ENCODE measurements at places on chromosomes 11 and 22.

GRCh38 chr11:102420547-102420946 lies 32.0 kb downstream of the TMEM123 start:
- no peak for DNase-seq

DNA sequence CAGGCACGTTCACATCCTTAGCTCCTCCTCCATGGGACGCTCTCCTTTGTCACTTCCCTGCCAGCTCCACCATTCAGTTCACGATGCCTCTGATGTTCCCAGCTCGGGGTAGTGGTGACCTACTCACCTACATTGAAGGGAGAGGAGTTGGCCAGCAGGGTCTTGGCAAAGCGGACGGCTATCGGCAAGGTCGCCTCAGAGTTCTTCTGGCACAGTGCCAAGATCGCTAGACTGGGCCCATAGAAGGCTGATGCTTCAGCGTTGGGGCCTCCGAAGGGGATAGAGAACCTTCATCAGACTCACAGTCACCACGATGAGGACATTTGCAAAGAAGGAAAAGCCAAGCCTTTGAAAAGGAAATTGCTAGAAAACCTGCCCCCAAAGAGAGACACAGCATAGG lies 3.0 kb downstream of the CBLIF start:
- DNase-seq, result no peak

- DNase-seq, result no peak
Observed at GRCh38 chr11:81484196-81484595, 1249.5 kb downstream of the FAM181B start.

- DNase-seq, result no peak
Observed at GRCh38 chr11:17148536-17148935, 59.2 kb downstream of the PIK3C2A start.

DNA sequence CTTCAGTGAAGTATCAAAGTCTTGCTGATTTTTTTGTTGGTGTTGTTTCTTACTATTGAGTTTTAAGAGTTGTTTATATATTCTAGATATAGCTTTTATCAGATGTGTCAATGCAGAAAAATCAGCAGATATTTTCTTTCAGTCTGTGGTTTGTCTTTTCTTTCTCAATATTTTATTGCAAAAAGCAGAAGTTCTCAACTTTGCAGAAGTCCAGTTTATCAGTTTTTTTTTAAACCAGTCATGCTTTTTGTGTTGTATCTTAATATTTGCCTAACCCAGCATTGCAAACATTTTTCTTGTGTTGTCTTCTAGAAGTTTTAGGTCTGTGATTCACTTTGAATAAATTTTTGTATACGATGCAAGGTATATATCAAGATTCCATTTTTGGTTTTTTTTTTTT lies 7.0 kb downstream of the ASRGL1 start:
- DNase-seq, result no peak

DNA sequence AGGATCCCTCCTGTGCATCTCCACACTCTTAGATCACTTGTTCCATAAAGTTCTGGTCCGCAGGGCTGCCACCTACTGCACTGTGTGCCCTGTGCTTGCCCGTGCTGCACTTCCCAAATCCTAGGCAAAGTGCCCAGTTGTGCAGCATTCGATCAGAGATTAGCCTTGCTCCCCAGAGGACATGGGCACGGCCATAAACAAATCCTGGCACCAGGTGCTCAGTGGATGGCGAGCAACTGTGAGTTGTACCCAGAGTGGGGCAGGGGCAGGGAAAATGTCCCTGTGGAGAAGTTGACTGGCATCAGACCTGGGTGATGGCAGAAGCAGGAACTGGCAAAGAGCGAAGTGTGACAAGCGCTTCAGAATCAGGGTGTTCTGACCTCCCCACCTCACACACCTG lies 4.7 kb downstream of the FADS2 start:
- no peak for DNase-seq

- DNase-seq, result no peak
Observed at GRCh38 chr11:100863080-100863581, 176.0 kb downstream of the ARHGAP42 start.

GRCh38 chr11:71185411-71185810 lies 67.0 kb downstream of the SHANK2 start:
- DNase-seq, result no peak

DNA sequence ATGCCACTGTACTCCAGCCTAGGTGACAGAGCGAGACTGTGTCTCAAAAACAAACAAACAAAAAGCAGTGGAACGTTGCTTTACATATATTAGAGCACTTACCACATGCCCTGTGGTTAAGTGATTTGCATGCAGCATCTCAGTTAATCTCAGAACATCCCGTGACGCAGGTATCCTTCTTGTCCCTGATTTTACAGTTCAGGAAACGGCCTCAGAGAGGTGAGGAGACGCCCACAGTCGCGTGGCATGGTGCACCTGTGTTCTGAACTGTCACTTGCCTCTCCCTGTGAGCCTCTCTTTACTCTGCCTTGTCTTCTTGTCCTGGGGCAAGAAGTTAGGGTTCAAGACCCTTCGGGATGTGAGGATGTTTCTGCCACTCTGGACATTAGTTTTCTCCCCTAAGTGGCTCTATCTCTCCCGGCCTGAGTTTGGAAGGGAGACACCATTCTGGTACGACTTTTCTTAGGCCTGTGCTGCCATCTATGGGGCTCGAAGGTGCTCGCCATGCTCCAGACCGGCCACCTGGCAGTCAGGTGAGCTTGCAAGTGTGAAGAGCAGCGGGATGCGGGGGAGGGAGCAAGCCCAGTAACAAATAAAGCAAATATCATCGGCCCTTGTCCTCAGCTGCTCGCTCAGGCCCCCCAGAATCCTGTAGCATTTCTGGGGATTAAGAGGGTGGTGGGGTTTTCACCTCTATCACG lies 25.6 kb downstream of the YWHAH start:
- peak; percentile 54 for DNase-seq

- DNase-seq, result no peak
Observed at GRCh38 chr11:68970921-68971636, 9.7 kb downstream of the MRGPRD start.

DNA sequence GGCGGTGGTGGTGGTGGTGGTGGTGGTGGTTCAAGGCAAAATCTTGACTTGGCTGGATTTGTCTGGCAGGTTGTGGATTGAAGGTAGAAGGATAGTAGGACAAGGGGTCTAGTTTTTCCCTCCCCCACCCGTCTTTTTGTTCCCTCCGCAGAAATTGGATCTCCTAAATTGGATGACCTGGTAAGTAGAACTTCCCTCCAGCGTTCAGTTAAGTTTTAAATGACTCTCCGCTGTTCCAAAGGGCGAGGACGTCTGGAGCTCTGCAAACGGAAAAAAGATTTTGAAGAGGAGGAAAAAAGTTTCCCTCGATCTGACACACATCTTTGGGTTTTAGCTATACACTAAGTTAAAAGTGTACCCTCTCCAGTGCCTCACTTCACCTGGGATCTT lies 422 bp upstream of the LGR4 start:
- no peak for DNase-seq

DNA sequence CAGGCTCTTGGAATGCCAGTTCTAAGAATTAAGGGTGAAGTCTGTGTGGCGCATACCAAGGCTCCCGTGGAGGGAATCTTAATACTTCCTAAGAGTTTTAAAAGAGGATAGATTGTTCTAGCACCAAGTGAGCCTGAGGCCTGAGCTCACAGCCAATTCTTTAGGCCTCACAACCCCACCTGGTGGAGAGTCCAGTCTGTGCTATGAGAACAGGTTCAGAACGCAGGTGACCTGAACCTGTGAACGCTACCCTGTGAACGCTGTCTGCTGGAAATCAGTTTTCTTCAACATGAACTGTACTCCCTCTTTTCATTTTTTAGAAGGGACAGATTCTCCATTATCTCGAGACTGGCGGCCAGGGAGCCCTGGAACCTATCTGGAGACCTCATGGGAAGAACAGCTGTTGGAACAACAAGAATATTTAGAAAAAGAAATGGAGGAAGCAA lies 43.2 kb upstream of the DLAT start:
- peak; percentile 19 for DNase-seq

DNA sequence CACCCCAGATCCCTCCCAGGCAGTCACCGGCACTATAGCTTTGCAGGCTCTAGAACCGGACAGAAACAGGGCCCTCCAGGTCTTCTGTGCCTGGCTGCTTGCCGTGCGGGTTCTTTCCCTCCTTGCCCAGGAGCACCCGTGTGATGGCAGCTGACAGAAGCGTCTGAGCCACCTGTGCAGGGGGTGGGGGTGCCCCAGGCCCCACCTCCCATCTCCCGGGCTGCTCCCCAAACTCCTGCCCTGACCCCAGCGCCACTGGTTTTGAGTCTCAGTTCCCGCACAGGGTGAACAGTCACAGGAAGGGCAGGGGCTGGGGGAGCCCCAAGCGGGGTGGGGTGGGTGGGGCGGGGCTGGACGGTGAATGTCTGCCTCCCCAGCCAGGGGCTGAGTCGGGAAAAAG lies 13.2 kb upstream of the PHLDA2 start:
- no peak for DNase-seq

DNA sequence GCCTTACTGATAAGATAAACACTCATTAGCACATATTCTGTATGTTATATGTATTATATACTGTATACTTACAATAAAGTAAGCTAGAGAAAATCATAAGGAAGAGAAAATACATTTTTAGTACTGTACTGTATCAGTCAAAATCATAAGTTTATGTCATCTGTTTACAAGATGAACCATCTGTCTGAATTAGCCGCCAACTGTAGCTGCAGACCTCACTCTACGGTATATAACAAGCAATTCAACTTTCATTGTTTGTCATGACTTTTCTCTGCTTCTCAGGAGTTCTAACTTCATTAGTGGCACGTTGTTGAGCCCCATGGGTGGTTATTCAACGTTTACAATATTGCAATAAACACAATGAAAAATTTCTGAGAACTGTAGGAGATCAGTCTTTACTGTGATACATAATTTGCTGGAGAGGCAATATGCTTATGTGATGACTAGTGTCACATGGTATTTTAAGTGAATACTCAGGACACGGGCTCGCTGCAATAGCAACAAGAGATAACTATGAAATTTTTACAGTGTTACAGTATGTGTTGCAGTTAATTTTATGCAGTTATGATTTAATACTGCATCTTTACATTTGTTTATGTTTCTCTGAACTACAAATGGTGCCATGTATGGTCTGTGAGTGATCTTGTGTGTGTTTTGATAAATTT lies 132.2 kb upstream of the CTSC start:
- no peak for DNase-seq

- DNase-seq, result no peak
Observed at GRCh38 chr22:24247011-24247507, 2.2 kb upstream of the GGT5 start.

DNA sequence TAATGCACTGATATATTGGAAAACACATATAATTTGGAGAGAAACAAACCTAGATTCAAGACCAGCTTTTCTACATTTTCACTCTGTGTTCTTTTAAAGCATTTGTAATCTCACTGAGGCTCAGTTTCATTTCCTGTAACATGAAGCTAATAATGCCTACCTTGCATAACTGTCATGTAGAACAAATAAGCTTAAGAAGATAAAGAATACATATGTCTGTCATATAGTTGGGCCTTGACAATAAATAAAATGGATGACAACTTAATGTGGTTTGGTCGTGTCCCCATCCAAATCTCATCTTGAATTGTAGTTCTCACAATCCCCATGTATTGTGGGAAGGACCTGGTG lies 35.2 kb upstream of the FIBIN start:
- no peak for DNase-seq

GRCh38 chr11:118648291-118648690 lies 31.2 kb downstream of the TREH start:
- DNase-seq, result no peak

GRCh38 chr11:77174559-77174958 lies 46.5 kb downstream of the MYO7A start:
- DNase-seq, result no peak

- no peak for DNase-seq
Observed at GRCh38 chr11:113587308-113587739, 112.1 kb upstream of the DRD2 start.

GRCh38 chr22:41361716-41362310 lies 19.9 kb upstream of the TEF start:
- no peak for DNase-seq

DNA sequence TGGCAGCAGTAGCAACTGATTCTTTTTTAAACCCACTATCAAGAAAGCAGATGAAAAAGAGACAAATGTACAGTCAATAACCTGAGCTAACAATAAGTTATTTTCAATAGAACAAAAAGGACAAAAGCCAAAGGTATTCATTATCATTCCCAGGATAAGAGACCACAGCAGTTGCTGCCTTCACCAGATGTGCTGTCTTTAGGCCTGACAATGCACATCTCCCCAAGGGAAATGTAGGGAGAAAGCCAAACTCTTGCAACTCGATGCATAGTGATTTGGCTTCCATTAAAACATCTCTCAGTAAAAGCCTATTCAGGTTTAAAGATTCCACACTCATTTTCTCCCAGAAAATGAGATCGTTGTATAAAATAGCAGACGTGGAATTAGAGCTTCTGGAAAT lies 210.7 kb downstream of the METTL15 start:
- DNase-seq, result no peak

DNA sequence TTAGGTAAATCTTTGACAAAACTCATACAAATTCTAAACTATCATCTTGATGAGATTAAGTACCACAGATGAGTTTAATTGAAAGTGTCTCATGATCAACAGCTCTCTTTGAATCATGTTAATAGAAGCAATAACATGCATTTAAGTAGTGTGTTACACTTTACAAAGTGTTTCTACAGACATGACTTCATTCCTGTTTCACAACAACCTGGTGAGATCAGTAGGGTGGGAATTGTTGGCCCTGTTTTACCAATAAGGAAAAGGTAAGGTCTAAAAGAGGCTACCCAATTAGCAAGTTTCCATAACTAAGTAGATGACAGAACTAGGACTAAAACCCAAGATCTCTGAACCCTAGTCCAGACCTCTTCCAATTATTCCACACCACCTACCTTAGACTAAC lies 12.7 kb upstream of the PRSS23 start:
- no peak for DNase-seq

- DNase-seq, result no peak
Observed at GRCh38 chr11:31641477-31642062, 132.0 kb downstream of the ELP4 start.

DNA sequence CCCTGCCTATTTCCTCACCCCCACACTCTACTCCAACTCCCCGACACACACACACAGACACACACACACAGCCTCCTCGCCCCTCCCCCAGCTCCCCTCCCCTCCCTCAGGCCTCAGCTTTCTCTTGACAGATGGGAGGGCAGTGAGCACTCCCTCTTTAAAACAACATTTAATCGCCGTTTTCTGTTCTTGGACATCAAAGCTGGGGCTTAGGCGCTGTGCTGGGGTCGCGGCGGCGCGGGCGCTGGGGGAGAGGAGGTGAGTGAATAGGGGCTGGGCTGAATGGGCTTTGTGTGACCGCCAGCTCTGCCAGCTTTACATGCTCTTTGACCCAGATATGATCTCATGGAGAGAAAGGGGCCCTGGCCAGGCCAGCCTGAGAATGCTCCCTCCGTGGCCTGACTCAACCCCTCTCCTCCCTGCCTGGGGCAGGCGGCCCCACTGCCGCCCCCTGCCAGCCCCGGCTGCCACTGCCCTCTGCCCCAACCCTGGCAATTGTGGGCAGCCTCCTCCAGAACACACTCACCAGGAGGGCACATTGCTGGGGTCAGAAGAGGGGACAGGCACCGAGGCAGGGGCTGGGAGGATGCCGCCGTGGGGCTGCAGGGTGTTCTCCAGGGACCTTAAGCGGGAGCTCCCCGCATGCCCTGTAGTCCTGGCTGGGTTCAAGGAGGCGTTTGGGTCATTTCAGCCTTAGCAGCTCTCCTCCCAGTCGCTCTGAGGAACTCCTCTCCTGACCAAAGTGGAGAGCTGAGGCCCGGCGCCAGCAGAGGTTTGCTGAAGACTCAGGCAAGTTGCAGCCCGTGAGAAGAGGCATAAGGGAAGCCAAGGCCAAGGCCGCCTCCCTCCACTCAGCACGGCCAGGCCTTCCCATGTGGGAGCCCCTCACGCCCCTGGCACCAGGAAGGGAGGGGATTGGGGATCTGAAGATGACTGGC lies 38.3 kb upstream of the NNMT start:
- DNase-seq, result no peak
